Dermis microvascular lymphatic vessel endothelial cell (primary cell): ENCODE measurements at places on chromosomes 1 and 21. TPM values are rescaled to one million over a fixed set of nuclear protein-coding genes. Genes with fewer than 3 reads are reported as not detected.

NEK2 gene
- total RNA-seq = 6.7 and 18.5 TPM in 2 replicates

MFAP2 gene
- total RNA-seq = 8.9 and 55.3 TPM in 2 replicates

CRP gene
- not detected in 2 replicates for total RNA-seq

DPH2 gene
- total RNA-seq = 15.0 and 18.8 TPM in 2 replicates

RNU1-2 gene
- total RNA-seq = under 0.01 TPM in 2 replicates

SPATA1 gene
- 0.13 and 0.38 TPM in 2 replicates for total RNA-seq

GJA8 gene
- total RNA-seq = not detected in 2 replicates

ESPN gene
- total RNA-seq = 0.90 and 1.3 TPM in 2 replicates

OR2T33 gene
- total RNA-seq = not detected in 2 replicates

KIAA0319L gene
- 24.1 and 42.5 TPM in 2 replicates for total RNA-seq

AADACL4 gene
- not detected in 2 replicates for total RNA-seq

ATP6V1G3 gene
- 0.25 TPM in 1 of 2 replicates, not detected in the other for total RNA-seq

ADORA1 gene
- total RNA-seq = not detected in 2 replicates

DMRTA2 gene
- total RNA-seq = under 0.01 TPM in 1 of 2 replicates, not detected in the other

ICOSLG gene
- 0.51 and 1.1 TPM in 2 replicates for total RNA-seq

TAL1 gene
- 55.8 and 77.9 TPM in 2 replicates for total RNA-seq

ZNF648 gene
- total RNA-seq = not detected in 2 replicates

WNT9A gene
- total RNA-seq = 0.64 and 0.76 TPM in 2 replicates

HJV gene
- total RNA-seq = not detected in 2 replicates

PADI2 gene
- under 0.01 TPM in 2 replicates for total RNA-seq

FCRL6 gene
- total RNA-seq = not detected in 2 replicates

GBP4 gene
- 2.3 and 7.6 TPM in 2 replicates for total RNA-seq

FAM110D gene
- 4.1 and 7.1 TPM in 2 replicates for total RNA-seq

WLS gene
- 31.6 and 32.5 TPM in 2 replicates for total RNA-seq

ARTN gene
- total RNA-seq = not detected in 2 replicates

PLA2G2F gene
- not detected in 2 replicates for total RNA-seq

OVAAL gene
- not detected in 2 replicates for total RNA-seq

PRR9 gene
- total RNA-seq = under 0.01 TPM in 1 of 2 replicates, not detected in the other

AGT gene
- total RNA-seq = not detected in 2 replicates

HCRTR1 gene
- 0.77 and 2.8 TPM in 2 replicates for total RNA-seq

SAMSN1 gene
- 0.13 and 0.26 TPM in 2 replicates for total RNA-seq

SYT14 gene
- 0.13 TPM in 2 replicates for total RNA-seq

CLCA4 gene
- not detected in 2 replicates for total RNA-seq

TEDDM1 gene
- not detected in 2 replicates for total RNA-seq
